ENCODE measurements at places on chromosomes 3 and 15.
A peak's percentile ranks its signal among the peaks of the same experiment; 100 is the strongest.

- no peak for DNase-seq
These were observed 41.4 kb downstream of the MUC20 start for GRCh38 chr3:195762249-195762585.

GRCh38 chr15:49255966-49256759 lies 86.1 kb downstream of the GALK2 start:
- DNase-seq, result no peak

GRCh38 chr15:59388670-59389069 lies 16.0 kb upstream of the MYO1E start:
- DNase-seq, result peak; percentile 19

DNA sequence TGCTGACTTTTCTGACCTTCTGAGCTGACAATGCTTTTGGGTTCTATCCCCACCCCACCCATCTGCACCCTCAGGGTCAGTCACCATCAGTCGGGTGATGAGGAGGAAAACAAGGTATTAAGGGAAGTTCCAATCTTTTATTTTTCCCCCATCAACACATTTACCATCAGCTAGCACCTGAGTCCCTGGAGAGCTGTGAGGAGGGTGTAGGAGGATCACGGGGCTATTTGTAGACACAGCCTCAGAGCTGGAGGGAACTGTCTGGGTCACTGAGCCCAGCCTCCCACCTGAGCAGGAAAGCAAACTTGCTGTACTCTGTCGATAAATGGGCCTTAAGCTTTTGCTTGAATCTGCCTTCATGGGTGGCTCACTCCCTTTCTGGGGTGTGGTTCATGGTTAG lies 24.8 kb upstream of the ZFAND6 start:
- DNase-seq, result no peak

GRCh38 chr3:82561784-82562183 lies 800.3 kb upstream of the GBE1 start:
- no peak for DNase-seq

DNA sequence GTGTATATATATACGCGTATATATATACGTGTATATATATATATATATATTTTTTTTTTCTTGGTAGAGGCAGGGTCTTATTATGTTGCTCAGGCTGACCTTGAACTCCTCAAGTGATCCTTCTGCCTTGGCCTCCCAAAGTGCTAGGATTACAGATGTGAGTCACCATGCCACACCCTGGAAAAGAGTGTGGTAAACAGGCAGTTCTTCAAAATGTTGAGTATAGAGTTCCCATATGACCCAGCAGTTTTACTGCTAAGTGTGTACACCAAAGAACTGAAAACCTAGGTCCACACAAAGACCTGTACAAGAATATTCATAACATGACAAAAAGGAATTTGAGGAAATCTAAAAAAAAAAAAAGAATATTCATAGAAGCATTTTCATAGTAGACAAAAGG lies 71.8 kb upstream of the GCNT3 start:
- DNase-seq, result no peak
